ENCODE measurements at places on chromosomes 3 and 15. TPM values are rescaled to one million over a fixed set of nuclear protein-coding genes. Genes with fewer than 3 reads are reported as not detected.

Gene C3orf20
- total RNA-seq, result 0.11 TPM

Gene PCNP
- total RNA-seq, result 68.2 TPM

Gene PCCB
- total RNA-seq, result 7.5 TPM

Gene FEZF2
- not detected for total RNA-seq

Gene MOBP
- not detected for total RNA-seq

Gene SEMA3F
- total RNA-seq, result 13.7 TPM

Gene NR1I2
- not detected for total RNA-seq

Gene RAB6B
- total RNA-seq, result under 0.01 TPM

Gene REC114
- total RNA-seq, result not detected

Gene LDHAL6B
- total RNA-seq, result not detected

Measured in placental epithelial cell (primary cell).